ENCODE measurements at places on chromosomes 12 and 14.

GRCh38 chr12:108606492-108606891 lies 8.6 kb upstream of the TMEM119 start:
- DNase-seq = no peak

- no peak for DNase-seq
Observed at GRCh38 chr12:47223848-47224213, 144.1 kb upstream of the AMIGO2 start.

GRCh38 chr12:48001505-48002413 lies 2.5 kb downstream of the COL2A1 start:
- no peak for DNase-seq

DNA sequence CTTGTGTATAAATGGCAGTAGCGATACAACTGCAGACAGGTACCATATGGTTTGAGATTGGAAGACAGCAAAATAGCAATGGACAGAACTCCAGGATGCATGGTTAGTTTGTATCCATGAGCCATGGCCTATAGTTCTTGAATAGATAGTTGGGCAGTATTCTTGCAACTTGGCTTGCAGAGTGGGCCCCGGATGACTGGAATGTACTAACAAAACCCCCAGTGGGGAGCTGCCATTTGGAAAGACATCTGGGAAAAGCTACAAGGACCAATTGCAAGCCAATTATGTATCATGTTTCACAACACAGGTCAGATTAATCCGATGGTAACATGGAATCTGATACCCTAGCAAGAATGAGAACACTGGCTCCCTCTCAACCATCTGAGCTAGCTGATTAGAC lies 279.6 kb downstream of the RERGL start:
- no peak for DNase-seq

- no peak for DNase-seq
Observed at GRCh38 chr12:89707703-89708564, 704 bp downstream of the ATP2B1 start.
